ENCODE measurements at places on chromosomes 13 and 19.
A peak's percentile ranks its signal among the peaks of the same experiment; 100 is the strongest.

DNA sequence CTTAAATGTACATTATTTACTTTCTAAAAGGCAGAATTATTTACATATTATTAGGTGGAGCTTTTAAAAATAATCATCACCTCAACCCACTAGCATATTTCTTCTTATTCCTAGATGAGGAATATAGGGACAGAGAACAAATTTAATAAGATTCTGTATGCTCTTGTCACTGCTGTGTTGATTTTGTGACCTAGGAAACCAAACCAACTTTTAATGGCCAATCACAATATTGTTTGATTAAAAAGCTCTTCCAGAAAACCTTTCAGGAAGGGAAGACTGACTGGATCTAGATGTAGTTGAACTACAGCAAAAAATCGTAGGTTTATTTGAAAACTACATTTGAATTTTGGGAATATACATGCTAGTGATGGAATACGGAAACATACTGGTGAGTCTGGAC is 91.8 kb upstream of the RAP2A start:
- no peak for DNase-seq

DNA sequence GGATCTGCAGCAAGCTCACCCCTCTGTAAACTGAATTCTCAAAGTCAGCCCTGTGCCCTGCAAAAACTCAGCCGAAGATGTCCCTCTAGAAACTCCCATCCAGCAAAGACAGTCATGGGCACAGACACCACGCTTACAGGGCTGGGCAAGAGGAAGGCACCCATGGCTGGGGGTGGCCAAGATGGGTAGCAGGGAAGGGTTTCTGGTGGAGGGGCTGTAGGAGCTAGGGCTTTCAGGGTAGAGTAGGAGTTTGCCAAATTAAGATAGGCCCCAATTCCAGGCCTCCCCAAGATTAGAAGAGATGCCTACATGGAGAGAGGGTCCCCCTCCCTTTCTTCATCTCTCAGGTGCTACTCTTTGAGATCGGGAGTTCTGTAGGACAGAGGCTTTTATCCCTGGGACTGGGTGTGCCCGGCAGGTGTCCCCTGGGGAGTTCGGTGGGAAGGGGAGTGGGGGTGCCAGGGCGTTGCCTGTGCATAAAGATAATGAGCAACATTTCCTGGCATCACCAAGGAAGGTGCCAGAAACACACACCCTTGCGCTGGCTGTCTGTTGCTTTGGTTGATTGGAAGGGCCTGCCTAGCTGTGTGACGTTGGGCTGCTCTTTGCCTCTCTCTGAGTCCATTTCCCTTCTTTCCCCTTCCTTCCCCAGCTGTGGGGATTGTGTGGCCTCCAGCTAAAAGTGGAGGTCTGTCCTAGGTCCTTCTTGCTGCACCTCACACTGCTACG is 9.4 kb downstream of the NRTN start:
- DNase-seq = no peak

DNA sequence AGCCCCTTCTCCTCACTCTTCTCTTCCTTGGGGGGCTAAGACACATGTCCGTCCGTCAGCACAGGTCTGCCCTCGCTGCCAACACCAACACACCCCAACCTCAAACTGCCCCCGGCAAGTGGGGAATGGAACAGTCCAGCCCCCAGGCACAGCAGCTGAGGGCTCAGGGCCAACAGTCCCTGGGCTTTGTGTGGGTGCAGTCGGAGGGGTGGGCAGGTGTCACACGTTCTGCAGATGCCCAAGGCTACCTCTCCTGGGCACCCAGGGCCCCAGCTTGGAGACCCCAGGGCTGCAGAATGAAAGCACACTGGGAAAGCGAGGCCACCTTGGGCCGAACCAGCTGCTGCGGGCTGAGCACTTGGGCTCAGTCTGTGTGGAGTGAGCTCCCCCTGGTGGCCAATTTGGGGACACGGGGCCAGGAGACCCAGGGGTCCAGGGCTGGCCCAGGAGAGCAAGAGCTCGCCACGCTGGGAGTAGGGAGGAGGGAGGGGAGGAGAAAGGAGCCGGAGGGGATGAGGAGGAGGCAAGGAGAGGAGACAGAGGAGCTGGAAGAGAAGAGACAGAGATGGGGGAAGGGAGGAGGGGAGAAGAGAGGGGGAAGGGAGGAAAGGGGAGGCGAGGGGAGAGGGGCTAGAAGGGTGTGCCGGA is 14.0 kb upstream of the ATP8B3 start:
- peak; percentile 77 for DNase-seq

- DNase-seq = no peak
Measured at GRCh38 chr19:48728911-48729664, 9.6 kb upstream of the MAMSTR start.

GRCh38 chr13:25827831-25828465 is 223.9 kb downstream of the SHISA2 start:
- no peak for DNase-seq

DNA sequence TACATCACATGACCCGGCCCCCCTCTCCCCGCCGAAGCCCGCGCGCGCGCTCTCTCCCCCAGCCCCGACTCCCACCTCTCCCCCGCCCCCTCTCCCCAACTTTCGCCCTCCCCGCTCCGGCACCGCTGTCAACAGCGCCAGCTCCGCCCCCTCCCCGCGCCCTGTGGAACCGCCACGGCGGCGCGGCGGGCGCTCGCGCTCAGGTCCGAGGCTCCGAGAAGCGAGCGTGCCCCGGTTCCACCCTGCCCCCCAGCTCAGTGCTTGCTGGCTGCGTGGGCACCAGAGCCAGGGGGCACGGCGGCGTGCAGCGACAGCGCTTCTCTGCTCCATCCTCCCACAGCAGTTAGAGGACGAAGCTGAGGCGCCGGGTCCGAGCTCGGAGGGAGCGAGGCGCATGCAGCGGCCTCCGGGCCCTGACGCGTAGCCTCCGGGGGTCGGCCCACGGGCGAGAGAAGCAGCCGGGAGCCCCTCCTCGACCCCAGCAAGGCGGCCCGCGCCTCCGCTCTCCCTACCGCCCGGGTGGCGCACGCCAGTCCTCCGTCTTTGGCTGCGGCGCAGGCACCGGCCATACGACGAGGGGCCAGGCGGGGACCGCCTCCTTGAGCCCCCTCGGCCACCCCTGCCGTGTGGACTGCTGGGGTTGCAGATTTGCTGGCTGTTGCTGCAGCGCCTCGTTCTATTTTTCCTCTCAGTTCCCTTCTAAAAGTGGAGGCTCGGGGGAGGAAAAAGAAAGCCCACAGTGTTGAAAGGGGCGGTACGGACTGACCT is 109.5 kb downstream of the KCNRG start:
- DNase-seq = peak; percentile 98

- DNase-seq = peak; percentile 62
Measured at GRCh38 chr13:46173656-46174055, 8.3 kb downstream of the LCP1 start.

- no peak for DNase-seq
Measured at GRCh38 chr13:113367020-113367560, 3.2 kb upstream of the GRTP1 start.

- DNase-seq = no peak
Measured at GRCh38 chr19:29881386-29881785, 60.7 kb upstream of the URI1 start.

GRCh38 chr19:17406046-17406886 is 836 bp upstream of the BST2 start:
- DNase-seq = peak; percentile 30

GRCh38 chr19:45547965-45548609 is 36.5 kb downstream of the OPA3 start:
- DNase-seq = no peak

DNA sequence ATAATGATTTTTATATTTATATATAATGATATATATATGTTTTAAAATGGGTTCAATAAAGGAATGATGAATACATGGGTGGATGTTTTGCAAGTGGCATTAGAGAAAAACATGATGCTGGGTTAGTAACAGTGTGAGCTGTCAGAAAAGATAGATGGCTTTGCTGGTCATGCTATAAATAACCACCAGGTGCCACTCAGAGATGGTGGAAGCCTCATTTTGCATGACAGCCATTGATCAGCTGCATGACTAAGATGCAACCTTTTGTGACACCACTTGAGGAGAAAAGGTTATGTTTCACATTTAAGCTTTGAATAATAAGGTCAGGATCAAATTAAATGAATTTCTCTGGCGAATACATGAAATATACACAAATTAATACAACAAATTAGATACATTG is 737.7 kb downstream of the PCDH9 start:
- DNase-seq = no peak
